Airway epithelial cell (primary cell): ENCODE measurements at places on chromosomes 16 and 17. TPM values are rescaled to one million over a fixed set of nuclear protein-coding genes. Genes with fewer than 3 reads are reported as not detected.

Gene PRR29
- total RNA-seq = 0.07 and 0.37 TPM in 2 replicates

Gene ITGAE
- 22.9 and 29.6 TPM in 2 replicates for total RNA-seq

Gene RAB11FIP4
- 13.2 and 15.6 TPM in 2 replicates for total RNA-seq

Gene G6PC1
- total RNA-seq = not detected in 2 replicates

Gene CES5A
- total RNA-seq = not detected in 2 replicates

Gene GRIN2A
- total RNA-seq = not detected in 2 replicates

Gene KRTAP9-4
- total RNA-seq = not detected in 2 replicates

Gene SLC47A1
- 0.99 and 2.9 TPM in 2 replicates for total RNA-seq

Gene CHST4
- not detected in 2 replicates for total RNA-seq

Gene CPNE7
- total RNA-seq = 5.1 and 20.9 TPM in 2 replicates

Gene TTLL6
- not detected in 2 replicates for total RNA-seq

Gene SEPTIN12
- not detected in 2 replicates for total RNA-seq

Gene TOM1L1
- total RNA-seq = 29.9 and 41.7 TPM in 2 replicates

Gene TNFRSF17
- not detected in 2 replicates for total RNA-seq

Gene RAD51C
- total RNA-seq = 19.8 and 28.2 TPM in 2 replicates

Gene AGRP
- not detected in 2 replicates for total RNA-seq

Gene FBXW10
- total RNA-seq = 0.09 TPM in 1 of 2 replicates, not detected in the other

Gene CLEC19A
- total RNA-seq = not detected in 2 replicates

Gene ARHGDIG
- total RNA-seq = 0.60 and 1.6 TPM in 2 replicates

Gene KRT33A
- total RNA-seq = 0.35 TPM in 1 of 2 replicates, not detected in the other

Gene PLXDC1
- total RNA-seq = 0.21 TPM in 1 of 2 replicates, not detected in the other

Gene KRTAP3-3
- total RNA-seq = not detected in 2 replicates

Gene ATP1B2
- not detected in 2 replicates for total RNA-seq

Gene CACNG1
- not detected in 2 replicates for total RNA-seq

Gene KRT222
- not detected in 2 replicates for total RNA-seq

Gene SOCS1
- 1.3 and 1.6 TPM in 2 replicates for total RNA-seq

Gene PPL
- 222 and 252 TPM in 2 replicates for total RNA-seq

Gene NFATC2IP
- total RNA-seq = 17.4 and 19.5 TPM in 2 replicates

Gene SOST
- total RNA-seq = not detected in 2 replicates

Gene GUCY2D
- total RNA-seq = 0.14 and 0.84 TPM in 2 replicates

Gene EVPLL
- total RNA-seq = 1.8 and 1.9 TPM in 2 replicates

Gene PMP22
- total RNA-seq = 0.28 and 0.63 TPM in 2 replicates

Gene NPIPA2
- not detected in 2 replicates for total RNA-seq

Gene CD7
- 0.14 TPM in 1 of 2 replicates, not detected in the other for total RNA-seq

Gene TMEM101
- 51.8 and 70.0 TPM in 2 replicates for total RNA-seq

Gene AOC2
- 0.14 and 0.92 TPM in 2 replicates for total RNA-seq

Gene ST6GALNAC2
- total RNA-seq = 62.2 and 86.3 TPM in 2 replicates

Gene KRT28
- not detected in 2 replicates for total RNA-seq

Gene ALOXE3
- total RNA-seq = 2.1 and 3.2 TPM in 2 replicates

Gene ZFHX3
- 1.9 and 3.1 TPM in 2 replicates for total RNA-seq

Gene HSD3B7
- total RNA-seq = 8.8 and 10.4 TPM in 2 replicates

Gene CEMP1
- total RNA-seq = not detected in 2 replicates

Gene HID1
- 3.8 and 9.2 TPM in 2 replicates for total RNA-seq

Gene CCL16
- not detected in 2 replicates for total RNA-seq

Gene TP53TG3B
- total RNA-seq = not detected in 2 replicates

Gene DPEP3
- total RNA-seq = not detected in 2 replicates
